Heart left ventricle (tissue), 16 donors: ENCODE measurements at places on chromosomes 11 and 22. TPM values are rescaled to one million over a fixed set of nuclear protein-coding genes. Genes with fewer than 3 reads are reported as not detected.

Gene ZDHHC8
- total RNA-seq = 45.2 TPM

Gene SPI1
- 8.1 TPM for total RNA-seq

- H3K27me3 ChIP-seq = no peaks in the 10 kb centered on the region
- H3K4me3 ChIP-seq = no peak overlapping the region
- H3K4me1 ChIP-seq = no peaks in the 10 kb centered on the region
- H3K36me3 ChIP-seq = peaks cover 4% of the 10 kb centered on the region
Observed at GRCh38 chr11:108922241-108922640, 257.4 kb downstream of the DDX10 start.

GRCh38 chr11:130170345-130170744, 10.8 kb downstream of the ST14 start:
- DNase-seq = no peak

- H3K4me3 ChIP-seq = no peak overlapping the region
- peaks cover 2% of the 10 kb centered on the region for H3K36me3 ChIP-seq
- H3K27ac ChIP-seq = no peak overlapping the region
- H3K27me3 ChIP-seq = no peaks in the 10 kb centered on the region
Observed at GRCh38 chr22:47014636-47015345, 252.3 kb downstream of the TBC1D22A start.

DNA sequence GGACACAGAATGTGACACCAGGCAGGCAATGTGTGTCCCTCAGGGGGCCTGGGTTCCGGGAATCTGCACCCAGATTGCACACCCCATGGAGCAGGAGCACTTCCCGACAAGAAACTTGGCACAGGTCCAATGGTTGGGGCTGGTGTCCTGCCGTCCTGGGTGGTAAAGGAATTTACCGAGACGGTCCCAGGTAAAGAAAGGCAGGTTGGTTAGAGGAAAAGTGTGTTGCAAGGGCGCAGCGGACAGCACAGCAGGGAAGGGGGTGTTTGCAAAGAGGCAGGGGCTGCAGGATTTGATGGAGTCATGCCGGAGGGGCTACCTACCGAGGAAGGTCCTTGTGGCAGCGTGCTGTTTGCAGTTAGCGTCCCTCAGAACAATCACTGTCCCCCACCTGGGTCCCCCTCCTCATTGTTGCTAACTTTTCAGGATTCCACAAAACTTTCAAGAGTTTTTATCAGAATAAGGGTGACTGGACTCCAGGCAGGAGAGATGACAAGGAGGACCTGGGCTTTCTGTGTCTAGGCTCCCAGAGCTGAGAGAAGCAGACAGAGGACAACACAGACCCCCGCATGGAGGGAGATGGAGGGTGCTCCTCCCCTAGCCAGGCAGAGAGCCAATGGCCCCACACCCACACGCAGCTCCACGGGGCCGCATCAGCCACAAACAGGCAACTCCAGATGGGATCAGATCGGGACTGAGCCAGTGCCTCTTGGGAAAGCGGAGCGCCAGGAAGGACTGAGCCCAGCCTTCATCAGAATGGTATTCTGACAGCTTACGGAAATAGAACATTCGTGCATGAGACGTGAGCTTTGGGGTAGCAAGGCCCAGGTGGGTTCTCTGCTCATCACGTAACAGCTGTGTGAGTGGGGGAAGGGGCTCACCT, 1423.9 kb downstream of the BRD1 start:
- no peaks in the 10 kb centered on the region for H3K27me3 ChIP-seq
- no peak overlapping the region for H3K27ac ChIP-seq
- no peak overlapping the region for H3K4me3 ChIP-seq
- DNase-seq = no peak
- H3K4me1 ChIP-seq = no peaks in the 10 kb centered on the region
- no peaks in the 10 kb centered on the region for H3K36me3 ChIP-seq

- DNase-seq = no peak
- no peaks in the 10 kb centered on the region for H3K4me1 ChIP-seq
- H3K4me3 ChIP-seq = no peak overlapping the region
- H3K27ac ChIP-seq = no peak overlapping the region
- H3K27me3 ChIP-seq = no peaks in the 10 kb centered on the region
Observed at GRCh38 chr22:30236875-30237274, 9.7 kb downstream of the LIF start.

GRCh38 chr11:69752890-69753289, 22.3 kb downstream of the FGF4 start:
- H3K4me3 ChIP-seq = no peak overlapping the region
- no peak overlapping the region for H3K27ac ChIP-seq
- no peak for DNase-seq
- H3K4me1 ChIP-seq = no peaks in the 10 kb centered on the region
- peaks cover 3% of the 10 kb centered on the region for H3K27me3 ChIP-seq
- H3K36me3 ChIP-seq = no peaks in the 10 kb centered on the region

DNA sequence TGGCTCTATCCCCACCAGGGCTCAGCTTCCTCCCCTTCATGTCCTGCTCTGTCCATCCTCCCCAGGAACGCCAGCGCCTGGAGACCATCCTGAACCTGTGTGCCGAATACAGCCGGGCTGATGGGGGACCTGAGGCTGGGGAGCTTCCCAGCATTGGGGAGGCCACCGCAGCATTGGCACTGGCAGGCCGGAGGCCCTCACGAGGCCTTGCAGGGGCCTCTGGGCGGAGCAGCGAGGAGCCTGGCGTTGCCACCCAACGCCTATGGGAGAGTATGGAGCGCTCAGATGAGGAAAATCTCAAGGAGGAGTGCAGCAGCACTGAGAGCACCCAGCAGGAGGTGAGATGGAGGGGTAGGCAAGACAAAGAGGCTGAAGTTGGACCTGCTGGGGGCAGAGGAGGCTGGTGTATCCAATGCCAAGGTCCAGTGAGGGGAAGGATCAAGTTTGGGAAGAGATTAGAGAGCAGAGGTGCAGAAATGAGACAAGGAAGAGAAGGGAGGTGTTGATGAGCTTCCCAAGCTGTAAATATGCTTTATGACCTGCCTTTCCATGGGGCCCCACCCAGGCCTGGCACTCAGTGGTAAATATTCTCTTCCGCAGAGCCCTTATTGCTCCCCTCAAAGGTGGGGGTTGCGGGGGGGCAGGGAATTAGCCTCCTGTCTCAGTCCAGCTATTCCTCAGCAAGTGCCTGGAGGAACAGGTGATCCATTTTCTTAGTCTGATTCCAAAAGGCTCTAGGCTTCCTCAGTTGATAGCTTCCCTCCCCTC, 23.9 kb downstream of the PHLDB1 start:
- DNase-seq = no peak
- H3K4me3 ChIP-seq = no peak overlapping the region
- H3K36me3 ChIP-seq = peaks cover 21% of the 10 kb centered on the region
- no peak overlapping the region for H3K27ac ChIP-seq
- peaks cover 41% of the 10 kb centered on the region for H3K4me1 ChIP-seq
